ENCODE measurements at places on chromosomes 6 and 20.

- peak; percentile 33 for DNase-seq
These were observed at the start of gene SYCP2 for GRCh38 chr20:59933296-59933848. TSS of gene SYCP2 (minus strand) at chr20:59933637. CDS start at chr20:59922413, 11,224 bp downstream.

DNA sequence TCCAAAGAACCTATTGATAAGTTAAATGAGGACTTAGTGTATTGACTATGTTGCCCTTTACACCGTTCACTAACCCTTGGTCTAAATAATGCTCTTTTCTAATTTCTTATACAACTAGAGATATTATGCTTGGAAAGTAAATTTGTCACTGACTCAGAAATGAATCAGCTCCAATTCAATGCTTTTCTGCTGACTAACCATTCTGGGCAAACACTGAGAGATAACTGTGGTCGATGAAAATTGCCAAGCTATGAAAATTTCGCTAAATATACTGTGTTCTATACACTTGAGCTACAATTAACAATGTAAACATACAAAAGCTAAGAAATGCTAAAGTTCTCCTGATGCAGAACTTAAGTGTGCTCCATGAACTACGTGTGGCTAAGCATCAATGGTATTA is 23.1 kb upstream of the FBXO9 start:
- DNase-seq: no peak

GRCh38 chr6:34493344-34493743 is 27.5 kb downstream of the PACSIN1 start:
- DNase-seq: no peak

DNA sequence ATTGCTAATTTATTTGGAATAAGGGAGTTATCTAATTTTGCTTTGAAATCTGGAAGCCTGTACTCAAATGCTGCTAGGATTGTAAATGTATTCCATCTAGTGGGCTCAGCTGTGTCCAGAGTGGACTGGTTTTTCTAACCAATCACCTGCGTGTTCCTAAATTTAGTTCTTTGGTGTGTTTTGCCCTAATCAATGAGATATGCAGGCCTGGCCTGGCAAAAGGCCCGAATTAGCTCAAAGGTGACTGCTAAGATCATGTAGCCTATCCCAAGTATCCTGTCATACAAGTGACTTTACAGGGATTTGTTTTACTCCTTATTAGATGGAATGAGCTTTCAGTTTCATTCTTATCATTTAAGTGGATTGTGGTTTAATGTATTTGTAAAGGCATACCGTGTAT is 51.3 kb upstream of the ARMC2 start:
- no peak for DNase-seq

DNA sequence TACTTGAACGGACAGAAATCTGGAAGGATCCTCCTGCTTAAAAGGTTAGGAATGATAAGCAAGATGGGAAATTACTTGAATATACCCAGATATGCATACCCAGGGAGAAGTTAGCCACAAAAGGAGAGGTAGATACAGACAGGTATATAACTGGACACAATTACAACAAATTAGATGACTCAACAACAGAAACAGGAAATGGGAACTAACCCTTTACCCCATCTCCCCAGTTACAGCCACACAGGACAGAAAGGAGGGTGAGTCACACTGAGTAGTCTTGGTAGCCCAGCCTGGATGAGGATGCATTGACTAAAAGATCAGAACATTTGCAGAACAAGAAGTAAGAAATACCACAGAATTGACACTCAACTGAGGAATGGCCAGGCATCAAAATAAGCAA is 61.2 kb downstream of the C6orf52 start:
- no peak for DNase-seq

GRCh38 chr20:45963059-45964005 is 8.7 kb downstream of the ZNF335 start:
- DNase-seq: no peak

DNA sequence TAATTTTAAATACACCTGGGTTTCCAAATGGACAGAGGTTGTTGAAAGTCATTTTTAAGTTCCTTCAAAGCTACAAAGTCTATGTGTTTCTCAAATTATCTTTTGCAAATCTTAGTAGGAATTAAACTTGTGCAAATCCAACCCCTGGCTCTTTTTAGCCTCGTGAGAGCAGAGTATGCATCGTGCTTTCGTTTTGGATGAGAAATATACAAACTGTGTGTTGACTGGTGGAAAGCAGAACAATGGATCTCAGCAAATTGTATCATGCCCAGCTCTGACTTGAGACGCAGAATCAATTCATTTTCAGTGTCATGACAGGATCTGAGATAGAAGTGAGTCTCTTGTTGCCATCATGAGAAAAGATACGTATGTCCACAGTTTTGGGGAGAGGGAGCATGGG is 542.4 kb upstream of the FLRT3 start:
- no peak for DNase-seq

DNA sequence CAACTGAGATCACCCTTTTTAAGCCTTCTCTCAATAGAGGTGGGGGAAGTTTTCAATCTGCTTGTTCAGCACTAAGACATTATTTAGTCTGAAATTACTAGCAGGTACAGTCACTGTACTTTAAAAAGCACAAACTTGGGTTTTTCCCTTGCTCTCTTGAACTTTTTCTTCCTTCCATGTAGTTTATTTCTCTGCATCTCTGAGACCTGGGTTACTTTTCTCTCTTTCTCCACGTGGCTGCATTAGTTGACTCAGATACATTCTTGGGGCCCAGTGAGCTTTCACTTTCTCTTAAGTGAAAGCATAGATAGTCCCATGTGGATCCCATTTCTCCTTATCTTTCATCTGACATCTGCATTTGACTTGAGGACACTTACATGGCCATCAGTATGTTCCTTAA is 433.9 kb upstream of the MAP3K7 start:
- DNase-seq: no peak

DNA sequence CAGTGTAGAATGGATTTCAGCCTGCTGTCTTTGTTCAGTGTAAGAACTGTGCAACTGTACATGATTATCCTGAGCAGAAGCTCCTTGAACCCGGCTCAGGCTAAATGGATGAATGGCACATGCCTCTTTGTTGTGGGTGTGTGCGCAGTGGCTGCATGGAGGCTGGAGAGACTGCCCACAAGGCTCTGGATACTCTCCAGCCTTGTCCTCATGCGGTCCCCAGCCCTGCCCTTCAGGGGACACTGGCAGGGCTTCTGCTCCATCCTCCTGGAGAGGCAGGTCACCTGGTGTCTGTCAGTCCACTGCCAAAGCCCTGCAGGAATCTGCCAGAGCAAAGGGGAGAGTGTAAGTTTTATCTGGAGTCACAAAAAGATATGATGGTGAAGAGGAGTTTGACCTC is 241.7 kb upstream of the EXOC2 start:
- no peak for DNase-seq

DNA sequence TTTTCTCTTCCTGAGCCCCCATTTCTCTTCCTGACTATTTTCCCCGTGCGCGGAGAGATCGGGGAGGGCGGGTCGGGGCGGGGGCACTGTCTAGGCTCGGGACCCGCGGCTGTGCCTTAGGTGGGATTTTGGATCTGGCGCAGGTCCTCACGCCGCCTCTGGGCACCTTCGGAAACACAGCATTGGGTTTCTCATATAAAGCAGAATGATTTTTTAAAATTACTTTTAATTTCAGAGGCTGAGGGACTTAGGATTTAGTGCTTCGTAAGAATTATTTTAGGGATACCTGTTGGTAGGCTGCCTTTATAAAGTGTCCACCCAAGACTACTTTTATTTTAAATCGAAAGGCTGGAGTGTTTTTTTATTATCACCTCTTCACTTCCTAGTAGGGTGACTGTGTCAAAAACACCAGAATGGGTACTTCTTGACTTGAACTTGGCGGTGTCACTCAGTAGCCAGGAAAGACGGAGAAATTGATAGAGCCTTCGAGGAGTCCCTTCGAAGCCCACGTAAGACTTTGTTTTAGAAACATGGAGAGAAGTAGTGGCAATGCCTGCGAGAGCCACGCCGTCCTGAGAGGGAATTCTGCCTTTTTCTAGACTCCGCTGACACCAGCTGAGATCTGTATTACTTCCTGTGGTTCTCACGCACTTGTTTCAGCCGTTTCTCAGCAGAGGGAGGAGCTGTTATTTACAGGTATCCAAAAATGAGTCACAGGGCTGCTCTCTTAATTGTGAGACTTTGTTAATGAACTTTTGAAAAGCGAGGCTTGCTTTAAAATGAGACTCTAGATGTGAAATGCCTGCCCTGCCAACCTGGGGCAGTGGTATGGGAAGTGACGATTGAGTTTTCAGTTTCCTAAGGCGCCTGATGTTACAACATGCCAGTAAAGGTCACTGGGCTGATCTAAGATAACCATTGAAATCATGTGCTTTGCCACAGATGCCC is 667 bp downstream of the STX11 start:
- peak; percentile 33 for DNase-seq

- no peak for DNase-seq
These were observed 401.2 kb upstream of the SULF2 start for GRCh38 chr20:48186447-48186846.

DNA sequence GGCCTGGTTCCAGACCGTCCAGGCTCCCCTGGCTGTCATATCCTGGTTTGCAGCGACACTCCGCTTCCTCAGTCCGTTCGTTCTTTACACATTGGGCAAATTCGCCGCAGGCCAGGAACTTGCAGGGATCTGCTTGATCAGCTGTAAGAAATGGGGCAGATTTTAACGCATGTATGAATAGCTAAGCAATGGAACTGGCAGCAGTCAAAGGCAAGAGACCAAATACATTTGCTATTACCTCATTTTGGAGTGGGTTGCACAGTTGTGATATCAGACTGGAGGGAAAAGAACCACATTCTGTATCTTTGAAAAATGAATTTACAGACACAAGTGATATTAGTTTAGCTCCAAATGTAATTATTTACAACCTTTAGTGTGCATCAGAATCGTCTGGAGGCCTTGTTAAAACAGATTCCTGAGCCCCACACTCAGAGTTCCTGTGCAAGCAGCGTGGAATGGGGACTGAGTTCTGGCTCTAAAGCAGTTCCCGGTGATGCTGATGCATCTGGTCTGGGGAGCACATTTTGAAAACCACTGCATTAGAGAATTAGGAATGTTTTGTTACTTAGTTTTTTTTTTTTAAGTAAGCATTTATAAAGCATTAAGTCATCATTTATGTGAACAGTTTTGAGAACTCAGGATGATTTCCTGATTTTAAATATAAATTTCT is 141.3 kb downstream of the IMPG1 start:
- no peak for DNase-seq

DNA sequence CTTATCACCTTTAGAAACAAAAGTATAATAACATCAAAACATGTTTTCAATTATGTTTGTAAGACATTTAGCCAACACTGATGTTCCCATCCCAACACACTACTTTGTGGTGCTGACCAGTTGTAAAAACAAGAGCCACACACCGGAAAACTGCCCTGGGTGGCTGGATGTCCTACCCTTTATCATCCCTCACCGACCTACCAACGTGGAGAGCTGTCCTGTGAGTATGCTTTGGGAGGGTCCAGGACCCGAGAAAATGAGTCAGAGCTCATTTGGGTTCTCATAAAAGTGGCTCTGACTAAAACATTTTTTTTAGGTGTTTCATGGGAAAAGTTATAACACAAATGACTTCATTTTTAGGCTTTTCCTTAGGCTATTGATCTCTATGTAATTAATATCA is 29.3 kb upstream of the CTAGE9 start:
- no peak for DNase-seq

DNA sequence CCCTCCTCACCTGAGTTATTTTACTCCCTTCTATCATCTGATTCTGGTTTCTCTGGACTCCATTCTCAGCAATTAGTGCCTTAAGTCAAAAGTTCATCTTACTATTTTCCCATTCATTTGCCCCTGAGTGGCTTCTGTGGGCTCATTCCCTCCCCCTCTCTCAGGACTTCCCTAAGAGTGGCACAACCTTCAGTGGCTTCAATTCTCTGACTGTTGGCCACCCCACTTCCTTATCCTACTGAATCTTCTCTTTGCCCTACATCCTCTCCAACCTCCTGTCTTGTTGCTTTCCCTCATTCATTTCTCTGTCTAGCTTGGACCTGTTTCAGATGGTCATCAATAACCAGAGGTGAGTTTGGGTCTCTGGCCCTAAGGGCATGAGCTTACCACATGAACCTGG is 61.1 kb upstream of the GLP1R start:
- no peak for DNase-seq

DNA sequence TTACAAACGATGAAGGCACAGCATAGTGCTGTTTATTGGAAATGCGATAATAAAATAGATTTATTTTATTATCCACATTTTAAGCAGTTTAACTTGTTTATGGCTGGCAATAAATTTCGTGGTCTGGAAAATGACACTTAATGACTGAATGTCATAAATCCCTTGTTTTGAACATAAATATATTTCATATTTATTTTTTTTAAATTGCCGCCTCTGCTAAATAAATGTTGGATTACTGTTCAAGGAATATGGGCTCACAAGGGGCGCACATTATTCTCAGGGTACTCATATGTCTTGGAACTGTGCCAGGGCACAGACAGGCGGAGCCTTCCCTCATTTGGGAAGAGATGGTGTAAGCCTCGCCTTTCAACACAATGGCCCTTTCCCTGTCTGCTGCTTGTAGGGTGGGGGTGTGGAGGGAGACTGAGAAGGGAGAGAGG is 134.3 kb downstream of the PXDC1 start:
- no peak for DNase-seq

DNA sequence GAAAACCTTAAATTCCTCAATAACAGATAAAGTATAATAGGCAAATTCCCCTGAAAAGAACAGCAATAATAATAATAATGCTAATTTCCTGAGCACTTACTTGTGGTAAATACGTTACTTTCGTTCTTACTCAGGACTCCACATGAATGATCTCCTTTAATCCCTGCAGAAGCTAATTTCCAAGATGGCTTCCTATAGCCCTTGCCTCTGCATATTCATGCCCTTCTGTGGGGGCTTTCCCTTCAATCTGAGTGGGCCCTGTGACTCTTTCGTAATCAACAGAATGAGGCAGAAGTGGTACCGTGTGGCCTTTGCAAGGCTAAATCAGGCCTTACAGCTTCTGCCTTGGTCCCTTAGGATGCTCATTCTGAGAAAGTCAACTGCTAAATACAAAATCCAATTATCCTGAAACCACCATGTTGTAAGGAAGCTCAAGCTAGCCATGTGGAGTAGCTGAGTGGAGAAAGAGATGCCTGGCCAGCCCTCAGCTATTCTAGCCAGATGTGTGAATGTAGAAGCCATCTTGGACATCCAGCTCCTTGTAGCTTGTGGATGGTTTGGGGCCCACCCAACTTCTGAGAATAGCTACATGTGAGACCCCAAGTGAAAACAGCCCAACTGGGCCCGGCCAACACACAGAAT is 50.5 kb downstream of the MCUR1 start:
- DNase-seq: no peak

Data from stimulated activated CD8-positive, alpha-beta memory T cell treated with anti-CD3 and anti-CD28 coated beads, Interleukin-12 subunit alpha, Interleukin-12 subunit beta, amount 100 ng/mL, for 1 hour (primary cell).